ENCODE measurements at places on chromosomes 4 and X.

GRCh38 chr4:88756149-88756548 is 58.5 kb upstream of the NAP1L5 start:
- no peak for DNase-seq

- no peak for DNase-seq
Observed at GRCh38 chrX:13142891-13143290, 98.5 kb upstream of the FAM9C start.

DNA sequence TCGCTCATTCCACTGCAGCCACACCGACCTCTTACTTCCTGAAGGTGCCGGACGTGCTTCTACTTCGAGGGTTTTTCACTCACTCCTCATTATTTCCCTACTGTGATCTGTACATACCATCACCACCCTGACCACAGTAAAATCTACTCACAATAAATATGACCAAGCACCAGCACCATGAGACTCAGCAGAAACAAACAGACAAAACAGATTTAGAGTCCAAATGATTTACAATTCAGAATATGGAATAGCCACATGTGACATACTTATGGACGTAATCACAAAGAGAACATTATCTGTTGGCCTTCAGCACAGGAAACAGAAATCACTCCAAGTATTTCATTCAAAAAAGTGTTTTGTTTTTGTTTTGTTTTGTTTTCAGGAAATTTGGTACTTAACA is 16.1 kb upstream of the KLB start:
- no peak for DNase-seq

DNA sequence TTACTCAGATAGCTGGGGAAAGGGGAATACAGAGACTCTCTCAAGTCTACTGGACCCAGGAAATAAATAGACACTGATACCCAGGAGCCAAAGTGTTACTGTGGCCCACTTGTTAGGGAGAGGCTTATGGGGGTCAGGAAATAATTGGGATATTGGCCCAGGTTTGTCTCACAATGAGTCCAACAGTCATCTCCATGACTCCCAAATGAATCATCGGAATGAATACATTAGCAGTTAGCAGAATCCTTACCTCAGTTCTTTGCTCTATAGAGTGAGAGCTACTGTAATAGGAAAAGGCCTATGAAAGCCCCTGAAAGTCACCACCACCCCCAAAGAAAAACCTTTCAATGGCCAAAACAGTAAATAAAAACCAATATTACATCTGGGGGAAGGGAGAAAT is 42.4 kb upstream of the ARHGEF6 start:
- no peak for DNase-seq

DNA sequence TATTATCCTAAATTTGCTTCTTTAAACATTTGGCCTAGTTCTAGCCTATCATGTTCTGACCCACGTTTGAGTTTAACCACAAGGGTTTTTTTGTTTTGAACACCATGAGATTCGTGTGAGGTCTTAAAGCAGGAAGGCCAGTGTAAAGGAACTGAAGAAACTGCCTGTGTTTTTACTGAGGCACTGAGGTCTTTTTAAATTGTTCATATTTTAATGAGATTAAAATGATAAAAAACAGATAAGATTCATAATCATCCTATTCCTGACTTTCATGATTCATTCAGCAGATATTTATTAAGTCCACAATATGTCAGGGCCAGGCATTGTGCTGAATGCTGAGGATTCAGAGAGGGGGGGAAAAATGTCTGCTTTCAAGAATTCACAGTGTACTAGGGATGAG is 3.2 kb downstream of the RPS6KA3 start:
- no peak for DNase-seq

DNA sequence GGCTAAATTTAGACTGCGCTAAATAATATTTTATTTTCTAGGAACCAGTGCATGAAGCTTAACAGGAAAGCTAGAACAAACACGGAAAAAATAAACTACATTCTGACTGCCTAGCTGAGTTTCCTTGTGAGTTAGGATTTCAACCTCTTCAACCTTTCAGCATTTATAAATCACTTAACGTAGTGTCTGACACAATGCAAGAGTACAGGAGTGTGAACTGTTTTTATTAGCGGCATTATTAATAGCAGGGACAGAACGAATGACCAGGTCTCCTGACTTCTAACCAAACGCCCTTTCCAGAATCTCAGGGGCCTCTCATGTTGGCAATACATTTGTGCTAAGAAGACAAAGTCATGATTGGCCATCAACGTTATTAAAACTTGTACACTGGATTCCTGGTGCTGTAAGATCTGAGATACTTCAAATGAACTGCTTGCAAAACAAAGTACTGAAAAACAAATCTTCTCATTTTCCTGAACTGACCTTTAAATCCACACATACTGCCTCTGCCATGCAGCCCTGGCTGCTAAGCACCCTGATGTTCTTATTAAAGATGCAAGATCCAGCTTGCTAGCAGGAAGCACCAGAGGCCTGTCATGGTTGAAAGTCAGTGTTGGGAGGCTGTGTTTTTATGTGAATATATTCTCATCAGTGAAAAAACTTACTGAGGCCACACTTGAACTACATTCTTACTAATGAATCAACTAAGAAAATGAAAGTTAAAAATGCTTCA is 380.4 kb upstream of the CPEB2 start:
- DNase-seq = no peak

- no peak for DNase-seq
Observed at GRCh38 chrX:154028502-154029184, 8.9 kb upstream of the IRAK1 start.

DNA sequence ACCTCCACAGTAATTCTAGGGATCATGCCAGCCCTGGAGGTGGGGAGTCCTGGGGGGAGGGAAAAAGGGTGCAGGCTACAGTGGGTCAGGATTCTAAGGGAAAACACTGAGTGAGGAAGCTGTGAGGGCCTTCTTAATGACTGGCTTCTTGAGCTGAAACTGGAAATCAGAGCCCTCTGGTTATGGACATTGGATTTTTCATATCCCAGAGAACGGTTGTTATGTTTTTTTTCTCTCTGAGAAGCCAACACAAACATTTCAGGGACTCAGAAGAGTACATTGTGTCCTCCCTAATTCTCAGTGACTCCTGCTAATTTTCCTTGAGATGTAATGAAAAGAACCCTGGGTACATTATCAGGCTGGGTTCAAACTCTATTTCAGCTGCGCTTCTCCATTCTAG is 162.4 kb upstream of the PRDX4 start:
- no peak for DNase-seq

GRCh38 chr4:76993787-76994641 is 44.5 kb downstream of the SEPTIN11 start:
- DNase-seq = no peak

- DNase-seq = no peak
Observed at GRCh38 chr4:137124278-137124932, 407.9 kb downstream of the PCDH18 start.

DNA sequence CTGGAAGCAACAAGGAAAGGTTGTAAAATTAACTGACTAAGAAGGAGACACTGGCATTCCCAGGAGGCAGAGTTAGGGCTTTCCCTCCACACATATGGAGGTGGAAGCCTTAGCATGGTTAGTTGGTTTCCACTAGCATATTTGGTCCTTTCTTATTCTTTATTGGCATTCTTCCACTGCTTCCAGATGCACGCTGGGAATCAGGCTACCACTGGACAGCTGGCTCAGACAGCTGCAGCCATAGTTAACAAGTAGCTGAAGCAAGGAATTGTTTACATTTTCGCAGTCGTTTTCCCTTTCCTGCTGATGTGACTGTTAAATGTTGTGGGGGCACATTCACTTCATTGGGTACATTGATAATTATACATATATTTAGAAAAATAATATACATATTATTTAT is 169.2 kb downstream of the GRIA2 start:
- DNase-seq = no peak

DNA sequence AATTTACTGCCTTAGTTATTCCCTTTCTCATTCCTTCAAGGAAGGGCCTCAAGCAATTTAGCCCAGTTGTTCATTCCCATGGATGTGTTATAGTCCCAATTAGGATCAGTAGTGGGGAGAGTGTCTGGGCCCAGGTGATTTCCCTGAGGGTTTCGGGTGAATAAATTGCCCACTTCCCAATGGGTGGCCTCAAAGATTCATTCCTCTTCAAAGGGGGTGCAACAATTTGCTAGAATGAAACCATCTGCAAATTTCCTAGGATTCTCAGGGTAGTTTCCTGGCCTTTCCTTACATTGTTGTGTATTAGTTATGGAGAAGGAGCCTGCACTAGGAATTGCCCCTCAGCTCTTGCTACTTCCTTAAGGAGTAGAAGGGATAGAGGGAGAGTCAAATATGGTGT is 6.3 kb upstream of the AREG start:
- no peak for DNase-seq

DNA sequence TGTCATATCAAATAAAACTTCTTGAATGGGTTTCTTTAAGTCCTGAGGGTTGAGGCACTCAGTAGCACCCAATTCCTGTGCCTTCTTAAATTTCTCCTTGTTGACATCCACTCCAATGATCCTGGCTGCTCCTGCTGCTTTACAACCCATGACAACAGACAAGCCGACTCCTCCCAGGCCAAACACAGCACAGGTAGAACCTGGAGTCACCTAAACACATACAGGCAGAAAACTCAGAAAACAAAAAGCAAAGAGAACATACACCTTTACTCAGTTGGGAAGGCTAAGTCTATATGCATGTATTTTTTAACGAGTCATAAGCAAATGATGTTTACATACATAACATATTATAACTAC is 10.3 kb downstream of the ADH6 start:
- DNase-seq = no peak

DNA sequence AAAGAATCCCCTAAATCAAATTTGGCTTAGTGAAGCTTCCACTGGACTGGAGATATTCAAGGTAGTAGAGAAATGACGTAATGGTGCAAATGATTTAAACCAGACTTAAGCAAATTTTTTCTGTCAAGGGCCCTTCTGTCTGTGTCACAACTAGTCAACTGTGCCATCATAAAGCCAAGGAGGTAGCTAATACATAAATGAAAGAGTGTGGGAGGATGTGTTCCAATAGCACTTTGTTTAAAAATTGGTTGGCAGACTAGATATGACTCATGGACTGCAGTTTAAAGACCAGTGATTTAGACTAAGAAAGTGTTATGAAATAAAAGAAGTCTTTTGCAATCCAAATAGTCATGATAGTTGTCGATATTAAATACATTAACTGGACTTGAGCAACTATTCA is 24.3 kb upstream of the TEX13C start:
- no peak for DNase-seq

DNA sequence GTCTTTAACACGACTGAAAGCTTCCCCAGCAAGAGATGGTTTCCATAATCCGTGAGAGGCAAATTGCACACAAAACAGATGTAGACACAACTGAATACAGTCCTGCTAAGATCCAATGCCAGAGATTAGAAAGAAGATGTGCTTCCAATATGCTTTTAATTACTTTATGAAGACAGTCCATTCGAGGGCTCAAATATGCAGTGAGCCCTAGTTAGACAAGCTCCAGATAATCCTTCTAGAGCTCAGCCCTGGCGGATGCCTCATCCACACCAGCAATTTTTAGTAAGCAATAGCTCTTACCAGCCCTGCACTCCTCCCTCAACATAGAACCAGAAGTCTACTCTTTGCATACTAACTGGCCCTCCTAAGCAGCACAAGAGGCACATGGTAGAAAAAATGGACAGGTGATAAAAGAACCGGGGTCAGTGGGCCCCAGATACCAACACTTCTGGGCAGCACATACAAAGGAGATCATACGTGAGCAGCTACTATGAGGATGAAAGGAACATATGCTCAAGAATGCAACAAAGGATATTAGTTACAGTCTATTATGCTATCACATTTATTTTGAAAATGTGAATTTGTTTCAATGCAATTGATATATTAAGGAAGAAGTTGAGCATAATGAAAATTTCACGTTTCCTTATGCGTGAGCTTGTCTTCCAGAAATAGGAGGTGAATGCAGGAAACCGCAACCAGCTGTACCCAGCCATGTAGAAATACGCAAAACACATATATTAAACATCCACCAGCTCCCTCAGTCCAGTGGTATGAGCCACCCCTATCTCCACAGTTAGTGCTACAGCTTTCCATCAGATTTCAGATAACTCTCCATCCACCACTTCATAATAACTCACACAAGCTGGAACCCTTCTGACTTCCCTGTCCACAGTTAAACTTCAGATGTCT is 34.3 kb downstream of the GPC4 start:
- no peak for DNase-seq

GRCh38 chrX:26019386-26019785 is 118.8 kb upstream of the MAGEB18 start:
- DNase-seq = no peak

GRCh38 chrX:133215747-133216146 is 2.4 kb downstream of the TFDP3 start:
- no peak for DNase-seq

DNA sequence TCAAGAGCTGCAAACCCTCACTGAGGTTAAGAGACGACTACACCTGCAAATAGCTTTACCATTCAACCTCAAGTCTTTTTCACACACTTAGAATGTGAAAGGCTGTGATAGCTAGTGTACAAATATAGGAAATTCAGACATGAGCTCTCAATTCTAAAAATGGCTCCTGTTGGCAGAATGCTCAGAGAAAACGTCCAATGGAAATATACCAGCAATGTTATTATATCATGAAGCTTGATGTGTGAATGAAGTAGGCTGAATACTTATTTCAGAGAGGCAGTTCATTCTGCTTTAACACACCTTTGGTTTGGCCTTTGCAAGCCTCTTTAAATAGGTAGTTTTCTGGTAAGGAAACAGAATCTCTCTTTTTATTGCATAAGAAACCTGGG is 227.6 kb downstream of the ADAMTS3 start:
- DNase-seq = no peak

DNA sequence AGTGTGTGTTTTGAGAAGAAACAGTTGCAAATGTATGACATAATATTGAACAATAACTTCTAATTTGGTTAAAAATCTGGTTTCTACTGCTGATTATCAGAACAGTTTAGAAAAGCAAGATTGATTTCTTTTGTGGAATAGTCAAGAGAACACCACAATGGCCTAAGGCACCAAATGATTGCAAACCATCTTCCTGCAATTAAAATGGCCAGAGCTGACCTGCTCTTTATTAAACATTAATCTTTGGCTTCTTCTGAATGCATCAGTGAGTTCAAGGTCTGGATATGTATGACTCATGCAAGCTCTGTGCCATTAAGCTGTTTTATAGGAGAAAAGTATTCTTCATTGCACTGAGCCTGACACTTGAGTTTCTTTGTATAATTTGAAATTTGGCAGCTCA is 107.8 kb upstream of the PDHA2 start:
- no peak for DNase-seq

- DNase-seq = no peak
Observed at GRCh38 chr4:111960241-111960667, 185.0 kb upstream of the FAM241A start.

- no peak for DNase-seq
Observed at GRCh38 chr4:182929296-182929695, 12.1 kb upstream of the DCTD start.

Data from stimulated activated CD8-positive, alpha-beta memory T cell treated with anti-CD3 and anti-CD28 coated beads, Interleukin-4, amount 100 ng/mL, for 4 hours (primary cell).